ENCODE measurements at places on chromosomes 1 and 21.

DNA sequence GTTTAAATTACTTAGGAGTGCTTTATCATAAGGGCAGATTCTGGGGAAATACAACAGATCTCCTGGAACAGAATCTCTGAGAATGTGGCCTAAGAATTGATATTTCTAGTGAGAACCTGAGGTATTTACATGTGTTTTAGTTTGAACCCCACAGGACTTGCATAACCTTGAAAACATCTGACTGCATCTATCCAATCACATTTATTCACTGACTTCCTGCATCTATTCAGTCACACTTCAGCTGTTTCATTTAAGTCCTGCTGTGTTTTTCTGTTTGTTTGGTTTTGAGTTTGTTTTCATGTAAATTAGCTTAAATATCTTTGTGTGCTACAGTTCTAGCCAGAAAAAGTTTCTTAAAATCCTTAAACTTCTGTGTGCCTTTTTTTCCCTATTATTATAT lies 1260.7 kb downstream of the PLA2G4A start:
- DNase-seq = no peak

DNA sequence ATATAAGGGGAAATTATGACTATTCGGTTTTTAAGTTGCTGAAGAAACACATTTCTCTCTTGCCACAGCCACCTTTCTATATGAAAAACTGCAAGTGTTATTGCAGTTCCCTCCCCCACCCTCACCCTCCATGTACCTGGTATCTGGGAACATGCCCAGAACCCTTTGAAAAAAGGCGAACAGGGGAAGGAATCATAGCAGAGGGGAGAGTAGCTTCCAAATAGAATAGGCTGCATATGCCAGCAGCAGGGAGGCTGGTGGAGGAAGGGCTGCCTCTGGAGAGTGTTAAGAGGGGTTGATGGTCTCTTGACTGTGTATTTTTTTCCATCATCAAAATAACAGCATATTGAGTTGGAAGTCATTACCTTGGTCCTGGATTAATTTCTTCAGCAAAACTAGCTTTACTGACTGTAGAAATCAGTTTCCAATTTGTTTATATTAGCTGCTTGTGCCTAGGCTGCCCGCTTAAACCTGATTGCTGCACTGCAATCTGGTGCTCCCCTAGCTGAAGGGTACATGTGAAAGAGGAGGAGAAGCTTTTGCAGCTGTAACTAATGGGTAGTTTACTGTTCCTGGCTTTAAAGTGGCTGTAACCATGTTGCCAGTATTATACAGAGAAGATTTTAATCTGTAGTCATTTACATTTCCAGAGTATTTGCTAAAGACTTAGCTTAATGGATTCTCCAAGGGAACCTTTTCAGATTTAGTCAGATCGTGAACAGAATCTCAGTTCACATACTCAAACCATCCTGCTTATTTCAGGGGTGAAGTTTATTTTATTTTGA lies 22.7 kb downstream of the AHCYL1 start:
- DNase-seq = no peak

GRCh38 chr1:186155594-186155993 lies 219.5 kb downstream of the TPR start:
- DNase-seq = no peak

DNA sequence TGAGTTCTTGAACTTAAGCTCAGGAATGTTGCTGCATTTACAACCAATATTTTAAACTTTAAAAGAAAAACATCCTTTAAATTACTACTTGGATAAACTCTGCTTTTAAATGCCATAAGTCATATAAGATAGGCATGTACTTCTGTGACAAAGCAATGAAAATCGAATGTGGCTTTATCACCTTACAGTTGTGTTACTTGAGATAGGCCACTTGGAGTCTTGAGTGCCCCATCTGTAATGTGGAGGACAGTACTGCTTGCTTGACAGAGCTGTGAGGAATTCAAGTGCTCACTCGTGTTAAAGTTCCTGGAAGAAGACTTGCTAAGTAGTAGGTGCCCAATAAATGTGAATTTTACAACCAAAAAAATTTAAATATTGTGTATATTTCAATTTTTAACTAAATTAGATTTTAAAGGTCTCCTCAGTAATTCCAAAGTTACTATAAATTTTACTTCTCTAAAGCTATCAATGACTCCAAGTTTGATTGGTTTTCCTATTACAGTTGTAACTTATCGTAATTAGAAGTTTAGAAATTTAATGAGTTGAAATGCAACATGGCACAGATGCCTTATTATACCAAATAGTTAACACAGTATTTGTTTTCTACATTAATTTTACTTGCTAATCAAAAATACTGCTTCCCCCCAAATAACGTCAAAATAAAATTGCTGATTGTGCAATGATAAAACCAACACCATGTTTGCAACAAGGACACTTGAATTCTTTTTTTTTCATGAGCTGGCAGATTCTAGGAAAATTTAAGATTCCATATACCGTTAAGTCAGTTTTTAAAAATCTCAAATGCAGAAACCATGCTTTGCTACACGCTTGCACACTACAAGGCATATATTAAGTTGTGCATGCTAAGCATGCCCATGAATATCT lies 21.8 kb downstream of the PSMB2 start:
- no peak for DNase-seq

GRCh38 chr1:9473032-9473807 lies 66.0 kb upstream of the SLC25A33 start:
- DNase-seq = no peak

GRCh38 chr1:193479187-193479586 lies 292.8 kb upstream of the B3GALT2 start:
- peak; percentile 41 for DNase-seq

- DNase-seq = no peak
Measured at GRCh38 chr1:25074351-25075227, 144.5 kb upstream of the RUNX3 start.

DNA sequence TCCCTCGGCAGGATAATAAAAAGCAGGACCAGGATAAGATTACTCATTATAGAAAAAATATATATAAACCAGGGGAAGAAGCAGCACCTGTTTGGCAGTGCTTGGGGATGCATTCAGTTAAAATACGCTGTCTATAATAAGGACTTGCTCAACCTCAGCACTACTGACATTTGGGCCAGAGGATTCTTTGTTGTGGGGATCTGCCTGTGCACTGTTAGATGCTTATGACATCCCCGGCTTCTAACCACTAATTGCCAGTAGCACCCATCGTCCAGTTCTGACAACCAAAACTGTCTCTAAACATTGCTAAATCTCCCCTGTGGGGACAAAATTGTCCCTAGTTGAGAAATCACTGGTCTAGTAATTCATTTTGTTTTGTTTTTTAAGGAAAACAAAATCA lies 242.1 kb downstream of the SLC45A1 start:
- DNase-seq = no peak

- no peak for DNase-seq
Measured at GRCh38 chr21:26519142-26519541, 53.9 kb downstream of the CYYR1 start.

- DNase-seq = no peak
Measured at GRCh38 chr1:67687198-67687545, 2.2 kb downstream of the GADD45A start.

DNA sequence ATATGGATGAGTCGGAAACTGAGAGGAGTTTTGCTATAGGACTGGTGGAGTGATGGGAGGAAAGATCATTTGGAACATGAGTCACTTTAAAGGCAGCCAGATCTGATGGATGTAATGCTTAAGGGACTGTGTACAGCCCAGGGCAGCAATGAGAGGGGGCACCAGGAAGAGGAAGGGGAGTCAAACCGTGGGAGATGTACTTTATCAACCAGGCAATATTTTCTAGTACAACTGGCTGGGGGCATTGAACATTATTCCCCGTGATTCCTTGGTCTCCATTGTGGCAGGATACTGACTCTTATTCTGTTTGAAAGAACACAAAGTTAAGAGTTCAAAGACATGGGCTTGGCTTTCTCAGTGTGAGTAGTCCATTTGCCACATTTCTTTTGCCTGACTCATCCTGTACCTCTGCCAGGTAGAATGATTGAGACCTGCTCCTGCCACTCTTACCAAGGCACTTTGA lies 268.2 kb upstream of the NR5A2 start:
- no peak for DNase-seq

GRCh38 chr1:28458237-28459228 lies 47.3 kb upstream of the RCC1 start:
- no peak for DNase-seq

DNA sequence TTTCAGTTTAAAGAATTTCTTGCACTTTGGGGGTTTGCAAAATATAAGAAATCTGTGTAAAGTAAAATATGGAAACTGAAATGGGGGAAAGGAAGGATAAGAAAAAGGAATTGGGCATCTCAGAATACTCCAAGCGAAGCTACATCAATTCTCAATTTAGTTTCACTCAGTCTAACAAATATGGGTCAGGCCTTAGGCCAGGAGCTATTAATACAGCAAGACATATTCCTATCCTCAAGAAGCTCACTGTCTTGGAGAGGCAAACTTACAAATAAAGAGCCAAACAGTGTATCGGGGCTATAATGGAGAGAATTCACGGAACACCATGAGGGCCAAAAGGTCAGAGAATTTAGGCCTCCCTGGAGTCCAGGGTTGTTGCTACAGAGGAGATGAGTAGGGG lies 43.0 kb upstream of the CCDC190 start:
- no peak for DNase-seq

- no peak for DNase-seq
Measured at GRCh38 chr1:241142493-241142892, 214.5 kb downstream of the RGS7 start.

- DNase-seq = no peak
Measured at GRCh38 chr1:169833179-169833901, 38.6 kb upstream of the METTL18 start.

GRCh38 chr1:60065199-60065598 lies 8.4 kb downstream of the C1orf87 start:
- no peak for DNase-seq

GRCh38 chr1:230544758-230545157 lies 97.5 kb upstream of the COG2 start:
- DNase-seq = no peak

- no peak for DNase-seq
Measured at GRCh38 chr1:205715628-205716027, 34.4 kb downstream of the NUCKS1 start.

DNA sequence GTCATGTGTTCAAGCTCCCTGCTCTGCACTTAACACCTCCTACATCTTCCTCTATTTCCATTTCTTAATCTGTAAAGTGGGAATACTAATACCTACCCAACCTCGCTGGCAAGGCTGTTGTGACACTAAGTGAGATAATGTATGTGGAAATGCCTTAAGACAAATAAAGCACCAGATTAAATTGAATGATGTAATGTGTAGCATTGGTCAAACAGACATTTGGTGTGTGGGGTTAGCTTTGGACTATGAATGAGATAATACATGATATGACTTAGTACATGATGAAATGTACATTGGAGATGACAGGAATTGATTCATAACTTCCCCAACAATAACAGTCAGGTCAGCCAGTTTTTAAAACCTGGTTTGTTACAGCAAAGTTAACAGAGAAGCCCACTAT lies 5.2 kb downstream of the AMPD1 start:
- DNase-seq = no peak

DNA sequence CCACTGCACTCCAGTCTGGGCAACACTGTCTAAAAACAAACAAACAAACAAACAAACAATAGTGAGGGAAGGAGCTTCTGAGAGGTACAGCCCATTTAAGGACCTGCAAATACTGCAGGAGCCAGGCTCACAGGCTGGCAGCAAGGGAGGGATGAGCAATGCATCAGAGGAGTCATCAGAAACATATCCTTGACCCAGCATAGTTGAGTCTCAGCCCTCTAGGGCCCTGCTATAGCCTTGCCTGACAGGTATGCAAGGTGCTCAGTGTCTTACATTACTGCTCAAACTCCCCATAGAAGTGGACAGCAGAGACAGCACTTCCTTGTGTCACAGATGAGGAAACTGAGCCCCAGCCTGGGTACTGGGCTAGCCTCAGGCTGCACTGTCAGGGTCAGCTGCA lies 7.3 kb upstream of the TTC4 start:
- DNase-seq = no peak

DNA sequence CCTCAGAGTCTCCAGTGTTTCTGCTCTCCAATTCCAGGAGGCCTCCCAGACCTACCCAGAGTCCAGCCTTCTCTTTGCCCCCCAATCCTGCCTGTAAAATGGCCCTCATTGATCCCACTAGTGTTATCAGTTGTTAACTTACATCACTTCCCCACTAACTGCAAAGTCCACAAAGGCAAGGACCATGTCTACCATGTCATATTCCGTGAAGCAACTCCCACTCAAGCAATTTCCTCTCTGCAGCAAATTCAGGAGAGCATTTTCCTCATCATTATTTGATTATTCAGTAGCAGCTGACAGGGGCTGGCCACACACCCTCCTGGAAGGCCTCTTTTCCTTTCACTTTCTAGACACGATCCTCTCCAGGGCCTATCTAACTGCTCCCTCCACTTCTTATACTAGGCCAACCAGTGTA lies 153.5 kb downstream of the RERE start:
- no peak for DNase-seq

DNA sequence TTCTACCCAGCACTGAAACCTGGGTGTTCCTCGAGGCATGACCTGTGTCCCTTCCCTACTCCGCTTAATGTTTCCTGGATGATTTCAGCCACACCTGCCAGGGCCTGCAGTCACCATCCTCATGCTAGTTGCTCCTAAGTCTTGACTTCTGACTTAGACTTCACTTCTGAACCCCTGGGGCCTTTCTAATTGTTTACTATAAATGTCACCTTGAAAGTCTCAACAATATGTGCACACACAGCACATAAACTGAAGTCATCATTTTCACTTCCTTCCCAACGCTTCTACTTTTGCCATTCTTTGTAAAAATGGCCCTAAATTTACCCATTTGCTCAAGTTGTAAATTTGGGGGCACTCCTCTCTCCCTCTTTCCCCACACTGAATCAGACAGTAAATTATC lies 141.1 kb downstream of the DYRK1A start:
- no peak for DNase-seq

DNA sequence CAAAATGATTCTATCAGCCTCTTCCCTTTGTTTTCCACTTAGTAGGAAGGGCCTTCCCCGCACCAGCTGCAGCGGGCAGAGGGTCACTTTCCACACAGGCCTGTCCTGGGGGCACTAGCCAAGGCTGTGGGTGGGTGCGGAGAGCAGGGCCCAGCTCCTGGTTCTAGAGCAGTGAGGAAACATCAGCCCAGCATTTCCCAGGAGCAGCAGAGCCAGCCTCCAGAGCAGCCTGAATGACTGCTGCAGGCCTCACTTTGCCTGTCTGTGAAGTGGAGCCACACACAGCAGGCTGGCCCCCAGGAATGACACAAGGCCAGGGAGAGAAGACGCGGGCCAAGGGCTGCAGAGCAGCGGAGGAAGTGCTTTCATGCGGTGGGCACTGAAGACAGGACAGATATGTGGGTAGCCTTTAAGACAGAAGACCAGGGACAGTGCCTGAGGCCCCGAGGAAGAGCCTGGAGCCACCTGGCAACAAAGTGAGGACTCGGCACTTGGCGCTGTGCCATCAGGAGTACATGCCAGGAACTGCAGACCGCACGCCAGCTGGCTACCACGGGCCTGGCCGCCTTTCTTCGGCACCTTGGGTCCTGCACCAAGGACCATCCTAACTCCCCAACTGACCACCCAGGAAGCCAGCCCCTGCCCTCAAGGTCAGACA lies 42.0 kb downstream of the ACOT7 start:
- DNase-seq = no peak

DNA sequence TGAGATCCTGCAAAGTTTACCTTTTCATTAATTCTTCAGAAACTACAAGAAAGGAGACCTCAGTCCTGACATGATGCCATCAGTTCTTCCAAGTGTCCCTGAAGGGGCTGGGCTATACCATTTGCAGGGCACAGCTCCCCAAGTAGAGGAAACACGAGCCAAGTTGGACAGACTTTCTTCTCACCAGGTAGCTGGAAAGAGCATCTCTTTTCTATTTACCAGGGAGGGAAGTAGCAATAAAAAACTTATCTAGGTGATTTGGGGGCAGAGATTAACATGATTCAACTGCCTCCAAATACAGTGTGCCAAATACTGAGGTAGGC lies 103.9 kb upstream of the KCND3 start:
- DNase-seq = no peak
